Esophagus squamous epithelium (tissue), 5 donors: ENCODE measurements at places on chromosomes 4 and X. TPM values are rescaled to one million over a fixed set of nuclear protein-coding genes. Genes with fewer than 3 reads are reported as not detected.

- no peaks in the 10 kb centered on the region for H3K4me1 ChIP-seq
- no peaks in the 10 kb centered on the region for H3K36me3 ChIP-seq
- H3K4me3 ChIP-seq = no peak overlapping the region
- H3K27me3 ChIP-seq = no peaks in the 10 kb centered on the region
- no peak for DNase-seq
Observed at GRCh38 chr4:143344041-143344440, 7.4 kb downstream of the GAB1 start.

SHROOM2 gene
- 12.5 TPM for total RNA-seq

DNA sequence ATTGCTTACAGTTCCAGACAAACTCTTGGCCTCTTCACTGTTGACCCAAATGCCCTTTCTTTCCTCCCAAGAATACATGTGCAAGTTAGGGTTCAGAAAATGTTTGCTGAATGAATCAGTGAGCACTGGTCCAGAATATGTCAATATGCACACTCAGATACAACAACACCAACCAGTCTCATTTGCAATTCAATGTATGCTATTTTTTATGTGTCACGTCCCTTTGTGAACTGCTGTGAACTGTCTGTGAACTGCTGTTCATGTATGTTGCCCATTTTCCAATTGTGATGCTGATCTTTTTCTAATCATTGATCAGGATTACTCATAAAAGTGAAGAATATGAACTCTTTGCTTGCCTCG lies 17.8 kb downstream of the GAB3 start:
- no peaks in the 10 kb centered on the region for H3K36me3 ChIP-seq
- H3K27ac ChIP-seq = peak overlapping the region; percentile 66
- DNase-seq = no peak
- H3K4me3 ChIP-seq = no peak overlapping the region
- H3K27me3 ChIP-seq = no peaks in the 10 kb centered on the region
- peaks cover 97% of the 10 kb centered on the region for H3K4me1 ChIP-seq

TBC1D8B gene
- total RNA-seq = 3.5 TPM

DUSP9 gene
- 1.9 TPM for total RNA-seq

PRR32 gene
- total RNA-seq = not detected

- H3K27ac ChIP-seq = no peak overlapping the region
- H3K4me3 ChIP-seq = no peak overlapping the region
- DNase-seq = no peak
- H3K4me1 ChIP-seq = no peaks in the 10 kb centered on the region
Observed at GRCh38 chr4:173301518-173302201, 32.5 kb downstream of the HMGB2 start.

DKK2 gene
- total RNA-seq = 1.2 TPM

DNA sequence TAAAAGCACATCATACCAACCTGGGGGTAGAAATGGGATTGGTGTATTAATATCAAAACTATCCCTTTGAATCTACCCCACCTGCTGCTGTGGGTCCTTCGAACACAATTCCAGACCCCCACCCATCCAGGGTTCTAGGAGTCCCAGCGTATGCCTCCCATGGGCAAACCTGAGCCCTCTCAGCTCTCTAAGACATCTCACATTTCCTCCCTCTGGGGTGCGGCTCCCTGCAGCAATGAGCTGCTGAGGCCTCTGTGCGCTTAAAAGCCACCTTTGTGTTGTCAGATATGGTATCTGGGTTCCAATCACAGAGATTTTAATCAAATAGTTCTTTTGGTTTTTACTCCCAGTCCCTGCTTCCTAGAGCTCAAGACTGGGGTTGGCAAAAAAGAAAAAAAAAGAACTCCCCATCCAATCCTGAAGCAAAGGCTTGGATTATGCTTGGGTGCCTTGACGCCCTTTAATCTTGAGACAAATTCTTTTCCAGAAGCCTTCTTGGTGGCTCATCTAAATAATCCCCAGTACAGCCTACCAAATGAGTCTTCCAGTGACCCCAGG lies 37.5 kb upstream of the NOCT start:
- peaks cover 9% of the 10 kb centered on the region for H3K4me1 ChIP-seq
- H3K27ac ChIP-seq = no peak overlapping the region
- no peaks in the 10 kb centered on the region for H3K36me3 ChIP-seq

GRCh38 chrX:20235755-20236154 lies 31.0 kb downstream of the RPS6KA3 start:
- H3K27me3 ChIP-seq = no peaks in the 10 kb centered on the region
- no peak overlapping the region for H3K27ac ChIP-seq
- H3K4me3 ChIP-seq = no peak overlapping the region
- H3K4me1 ChIP-seq = no peaks in the 10 kb centered on the region

GRCh38 chrX:97860226-97860625 lies 976.5 kb downstream of the RPA4 start:
- no peak for DNase-seq
- no peaks in the 10 kb centered on the region for H3K27me3 ChIP-seq
- H3K4me1 ChIP-seq = no peaks in the 10 kb centered on the region
- H3K36me3 ChIP-seq = no peaks in the 10 kb centered on the region
- H3K4me3 ChIP-seq = no peak overlapping the region

GRCh38 chrX:108036298-108036973 lies 8.4 kb upstream of the VSIG1 start:
- no peak for DNase-seq
- no peak overlapping the region for H3K27ac ChIP-seq
- no peaks in the 10 kb centered on the region for H3K4me1 ChIP-seq
- no peaks in the 10 kb centered on the region for H3K27me3 ChIP-seq
- H3K4me3 ChIP-seq = no peak overlapping the region

FAM9C gene
- not detected for total RNA-seq

CLGN gene
- 0.70 TPM for total RNA-seq

CLDN22 gene
- not detected for total RNA-seq

TEX11 gene
- total RNA-seq = not detected

RTL3 gene
- total RNA-seq = 0.21 TPM
